NCI-H774 (cell line): ENCODE measurements at places on chromosomes 4 and X.

DNA sequence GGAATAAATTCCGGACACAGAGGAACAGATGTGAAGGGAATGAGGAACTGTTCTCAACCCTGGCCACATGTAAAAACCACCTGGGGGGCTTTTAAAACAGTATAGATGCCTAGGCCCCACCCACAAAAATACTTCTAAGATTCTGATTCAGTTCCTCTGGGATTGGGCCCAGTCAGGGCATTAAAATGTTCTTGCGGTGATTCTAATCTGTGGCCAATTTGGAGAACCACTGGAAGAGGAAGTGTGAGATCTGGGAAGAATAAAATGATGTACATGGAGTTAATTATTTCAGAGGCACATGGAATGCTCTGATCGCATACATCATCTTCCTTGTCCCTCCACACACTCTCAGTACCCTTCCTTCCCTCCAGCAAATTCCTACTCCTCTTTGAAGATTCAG is 192.2 kb downstream of the APBB2 start:
- DNase-seq: no peak

- DNase-seq: peak; percentile 52
Measured at GRCh38 chrX:110046001-110046400, 43.1 kb downstream of the TMEM164 start.

- DNase-seq: no peak
Measured at GRCh38 chr4:2572866-2573265, 36.4 kb downstream of the FAM193A start.

- DNase-seq: no peak
Measured at GRCh38 chrX:138858951-138859350, 147.4 kb upstream of the FGF13 start.

GRCh38 chr4:108168671-108169523 is at the start of gene LEF1:
Gene LEF1 (minus strand): TSS chr4:108168932. CDS start chr4:108167767, 1,165 bp downstream.
- no peak for DNase-seq

DNA sequence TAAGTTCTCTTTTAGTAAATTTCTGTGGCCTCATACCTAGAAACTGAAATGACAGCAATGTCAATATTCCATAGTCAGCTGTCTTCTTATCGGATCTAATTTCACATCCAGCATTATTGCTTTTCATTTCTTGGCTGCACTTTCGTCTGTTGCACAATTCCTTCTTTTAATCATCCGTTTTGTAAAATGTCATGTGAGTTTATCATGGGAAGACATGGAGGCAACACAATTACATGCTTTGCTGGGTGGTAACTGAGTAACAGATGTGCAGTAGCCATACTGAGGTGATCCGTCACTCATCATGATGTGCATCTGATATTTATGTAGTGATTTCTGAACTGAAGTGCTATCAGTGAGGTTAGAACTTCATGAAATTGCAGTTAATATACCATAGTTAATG is 68.3 kb upstream of the SLC7A11 start:
- no peak for DNase-seq

GRCh38 chr4:13912966-13913365 is 285.4 kb upstream of the BOD1L1 start:
- DNase-seq: no peak

GRCh38 chr4:74874753-74875367 is 58.1 kb upstream of the PARM1 start:
- peak; percentile 77 for DNase-seq

- DNase-seq: no peak
Measured at GRCh38 chr4:24729119-24729730, 66.1 kb upstream of the SOD3 start.

DNA sequence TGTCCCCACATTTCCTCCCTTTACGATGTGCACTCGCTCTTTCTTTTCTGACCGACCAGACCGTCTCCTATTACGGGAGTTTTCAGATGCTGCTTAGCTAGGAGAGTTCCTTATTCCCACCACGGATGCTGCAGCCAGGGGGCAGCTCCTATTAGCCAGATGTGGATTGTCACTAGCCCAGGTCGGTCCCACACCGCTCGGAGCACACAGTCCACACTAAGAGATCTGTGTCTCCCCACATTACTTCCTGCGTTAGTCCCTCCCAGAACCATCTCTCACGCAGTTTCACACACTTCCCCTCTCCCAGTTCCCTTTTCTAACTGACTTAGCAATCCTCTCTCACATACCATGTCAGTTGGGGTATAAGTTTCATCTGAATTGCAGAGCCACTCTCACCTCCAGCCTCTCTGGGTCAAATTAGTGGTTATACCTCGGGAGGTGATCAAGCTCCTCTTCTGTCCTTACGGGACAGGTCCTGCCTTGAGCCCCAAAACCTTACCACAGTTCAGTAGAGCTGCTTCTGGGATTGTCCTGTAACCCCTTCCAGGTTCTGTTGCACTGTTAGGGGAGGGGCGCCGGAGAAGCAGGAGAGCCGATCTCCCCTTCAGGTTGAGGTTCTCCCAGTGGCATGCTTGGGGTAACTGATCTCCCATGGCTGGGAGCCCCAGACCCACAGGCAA is 28.2 kb downstream of the SULT1E1 start:
- no peak for DNase-seq

DNA sequence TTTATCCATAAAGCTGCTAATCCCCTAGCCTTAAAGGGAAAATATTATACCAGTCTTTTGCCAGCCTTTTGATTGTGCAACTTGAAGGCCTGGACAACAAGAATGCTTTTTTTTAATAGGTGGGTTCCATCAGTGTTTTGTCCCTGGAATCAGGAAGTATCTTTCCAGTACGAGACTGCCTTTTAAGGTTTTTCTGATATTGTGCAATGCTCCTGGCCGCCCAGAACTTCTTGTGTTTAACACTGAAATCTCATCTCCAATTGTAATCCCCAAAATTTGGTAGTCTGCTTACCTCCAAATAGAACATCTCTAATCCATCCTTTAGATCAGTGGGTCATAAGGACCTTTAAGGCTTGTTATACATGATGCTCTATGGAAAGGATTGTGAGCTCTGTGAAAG is 256.7 kb downstream of the NAF1 start:
- no peak for DNase-seq

DNA sequence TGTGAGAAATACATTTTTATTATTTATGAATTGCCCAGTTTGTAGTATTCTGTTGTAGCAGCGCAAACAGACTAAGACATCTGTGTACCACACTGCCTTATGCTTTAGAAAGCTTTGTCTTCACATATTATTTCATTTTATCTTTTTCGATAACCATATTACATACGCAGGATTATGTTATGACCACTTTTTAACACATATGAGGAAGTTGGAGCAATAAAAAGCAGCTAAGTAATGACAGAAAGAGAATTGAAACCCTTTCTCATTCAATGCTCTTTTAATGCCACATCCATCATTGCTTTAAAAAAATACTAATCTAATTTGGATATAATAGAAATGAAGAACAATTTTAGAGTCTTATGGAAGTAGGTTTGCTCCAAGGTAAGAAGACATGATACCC is 99.7 kb downstream of the CT47B1 start:
- DNase-seq: no peak

DNA sequence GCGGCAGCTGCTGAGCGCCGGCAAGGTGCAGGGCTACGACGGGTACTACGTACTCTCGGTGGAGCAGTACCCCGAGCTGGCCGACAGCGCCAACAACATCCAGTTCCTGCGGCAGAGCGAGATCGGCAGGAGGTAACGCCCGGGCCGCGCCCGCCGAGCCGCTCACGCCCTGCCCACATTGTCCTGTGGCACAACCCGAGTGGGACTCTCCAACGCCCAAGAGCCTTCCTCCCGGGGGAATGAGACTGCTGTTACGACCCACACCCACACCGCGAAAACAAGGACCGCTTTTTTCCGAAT is 117.0 kb downstream of the DCTD start:
- no peak for DNase-seq

DNA sequence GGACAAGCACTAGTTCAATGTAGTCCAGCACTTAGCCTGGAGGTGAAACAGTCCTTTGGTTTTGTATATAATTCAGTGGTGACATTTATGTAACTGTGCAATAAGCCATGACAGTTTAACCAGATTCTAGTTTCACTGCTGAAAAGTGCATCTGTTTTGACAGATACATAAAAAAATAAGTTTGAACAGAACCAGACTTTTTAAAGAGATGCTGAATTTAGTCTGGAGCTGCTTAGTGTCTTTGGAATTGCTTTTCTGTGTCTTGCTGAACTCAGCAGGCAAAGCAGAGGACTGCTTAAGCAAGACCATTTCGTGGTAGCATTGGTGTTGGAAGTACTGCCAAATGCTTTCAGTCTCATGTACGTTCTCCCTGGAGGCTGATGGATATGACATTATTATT is 393.5 kb downstream of the MAPK10 start:
- no peak for DNase-seq

DNA sequence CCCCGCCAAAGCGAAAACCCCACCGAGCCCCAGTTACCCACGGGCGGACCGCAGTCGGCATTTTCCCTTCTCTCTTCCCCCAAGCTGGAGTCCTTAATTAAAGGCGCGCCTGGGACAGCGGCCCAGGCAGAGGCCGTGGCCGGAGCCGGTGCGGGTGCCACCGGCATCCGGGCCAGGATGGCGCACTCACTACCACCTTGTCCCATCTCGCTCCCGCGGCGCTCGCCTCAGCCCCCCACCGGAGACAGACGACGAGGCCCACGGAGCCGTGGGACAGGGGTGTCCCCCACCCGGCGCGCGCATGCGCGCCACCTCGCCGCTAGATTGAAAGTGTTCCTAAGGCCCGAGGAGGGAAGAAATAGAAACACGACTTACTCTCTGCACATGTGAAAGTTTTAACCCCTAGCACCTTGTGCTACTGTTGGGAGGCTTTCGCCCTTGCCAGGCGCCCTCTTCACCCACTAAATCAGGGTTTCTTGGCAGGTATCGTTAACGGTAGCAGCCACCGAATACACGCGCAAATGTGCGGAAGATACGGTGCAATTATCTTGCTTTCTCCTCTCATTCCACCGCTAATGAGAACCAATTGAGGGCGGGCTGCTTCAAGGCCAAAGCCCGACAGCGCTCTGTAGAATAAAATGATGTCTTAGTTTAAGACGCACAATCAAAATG is 64.3 kb upstream of the CCDC160 start:
- no peak for DNase-seq

- DNase-seq: no peak
Measured at GRCh38 chr4:168474660-168475320, 5.5 kb downstream of the DDX60L start.

DNA sequence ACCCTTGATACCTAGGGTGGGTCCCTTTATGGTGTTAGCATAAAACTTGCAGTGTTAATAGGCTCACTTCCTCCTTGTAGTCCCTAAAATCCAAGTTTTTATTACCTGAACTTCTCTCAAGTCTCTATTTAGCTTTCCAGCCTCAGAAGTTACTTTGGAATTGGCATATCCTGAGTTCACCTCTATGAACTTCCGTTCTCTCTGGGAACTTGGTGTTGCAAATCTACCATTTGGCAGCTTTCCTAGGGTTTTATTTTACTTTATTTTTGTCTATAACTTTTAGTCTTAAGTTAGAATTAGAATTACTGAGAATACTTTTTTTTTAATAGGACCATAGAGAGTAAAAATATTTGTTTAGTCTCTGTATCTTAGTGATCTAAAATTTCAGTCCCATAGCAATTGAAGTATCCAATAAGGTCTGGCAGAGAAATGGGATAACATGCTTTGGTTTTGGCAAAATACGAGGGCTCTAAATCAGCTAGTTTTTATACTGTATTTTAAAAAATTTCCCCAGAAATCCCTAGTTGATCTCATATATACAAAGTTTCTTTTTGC is 30.3 kb upstream of the NAF1 start:
- no peak for DNase-seq

DNA sequence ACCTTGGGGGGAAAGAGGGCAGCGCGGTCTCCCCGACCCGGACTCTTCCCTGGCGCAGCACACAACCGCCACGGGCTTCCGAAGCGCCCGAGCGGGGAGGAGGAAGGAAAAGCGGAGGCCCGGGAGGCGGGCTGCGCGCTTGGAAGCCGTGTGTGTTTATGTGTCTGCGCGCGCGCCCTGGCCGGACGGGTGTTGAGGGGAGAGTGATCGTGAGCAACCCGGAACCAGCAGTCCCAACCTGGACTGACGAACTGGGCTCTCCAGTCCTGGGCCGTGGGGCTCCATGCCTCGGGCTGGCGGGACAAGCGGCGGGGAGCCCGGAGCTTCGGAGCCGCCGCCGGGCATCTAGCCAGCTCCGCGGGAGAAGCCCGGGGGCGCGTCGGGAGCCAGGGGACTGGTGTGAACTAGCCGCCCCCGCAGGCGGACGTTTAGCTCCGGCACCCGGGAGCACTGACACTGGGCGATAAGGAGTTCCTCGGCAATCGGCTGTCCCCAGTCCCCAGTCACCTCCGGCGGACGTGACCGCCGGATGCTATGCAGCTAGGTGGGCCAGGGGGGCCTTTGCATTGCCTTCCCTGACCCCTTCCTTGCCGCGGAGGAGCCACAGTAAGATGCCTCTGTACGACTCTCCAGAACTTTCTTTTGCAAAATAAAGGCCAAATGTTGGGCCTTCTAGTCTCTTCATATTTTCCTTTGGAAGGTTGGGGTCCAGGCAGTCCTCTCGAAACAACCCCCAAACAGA is 74.8 kb upstream of the BCOR start:
- DNase-seq: no peak

- no peak for DNase-seq
Measured at GRCh38 chr4:82626251-82626868, 64.6 kb upstream of the TMEM150C start.

GRCh38 chr4:163535657-163536056 is 41.2 kb downstream of the TMA16 start:
- DNase-seq: no peak

- DNase-seq: no peak
Measured at GRCh38 chrX:19695884-19696283, 180.6 kb upstream of the MAP3K15 start.

GRCh38 chrX:14362721-14363120 is 166.6 kb upstream of the GLRA2 start:
- no peak for DNase-seq

DNA sequence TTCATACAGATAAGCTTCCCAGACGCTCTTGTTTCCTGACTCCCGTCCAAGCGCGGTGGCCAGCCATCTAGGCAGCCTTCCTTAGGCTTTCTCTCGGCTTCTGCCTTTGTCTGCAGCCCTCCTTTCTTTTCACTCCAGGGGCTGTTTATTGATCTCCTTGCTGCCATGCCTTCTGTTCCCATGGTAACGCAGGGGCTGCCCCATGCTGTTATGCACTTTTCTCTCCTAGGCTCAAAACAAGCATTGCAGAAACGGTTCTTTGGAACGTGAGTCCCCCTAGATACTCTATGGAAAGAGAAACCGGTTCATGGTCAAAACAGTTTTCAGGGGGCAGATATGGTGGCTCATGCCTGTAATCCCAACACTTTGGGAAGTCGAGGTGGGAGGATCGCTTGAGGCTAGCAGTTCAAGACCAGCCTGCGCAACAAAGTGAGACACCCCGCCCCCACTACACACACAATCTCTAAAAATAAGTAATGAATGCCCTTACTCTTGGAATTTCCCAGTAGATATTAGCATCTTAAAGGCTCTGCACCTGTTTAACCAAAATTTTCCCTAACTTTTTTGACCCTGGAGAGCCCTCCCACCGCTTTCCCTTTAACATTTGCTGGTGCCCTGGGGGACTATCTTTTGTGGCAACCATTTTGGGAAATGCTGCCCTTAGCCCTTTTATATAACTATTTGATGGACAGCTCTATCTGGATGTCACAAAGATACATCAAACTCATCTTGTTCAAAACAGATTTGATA is 53.9 kb upstream of the ZNF157 start:
- DNase-seq: no peak
